ENCODE measurements at places on chromosomes 1 and 21.

DNA sequence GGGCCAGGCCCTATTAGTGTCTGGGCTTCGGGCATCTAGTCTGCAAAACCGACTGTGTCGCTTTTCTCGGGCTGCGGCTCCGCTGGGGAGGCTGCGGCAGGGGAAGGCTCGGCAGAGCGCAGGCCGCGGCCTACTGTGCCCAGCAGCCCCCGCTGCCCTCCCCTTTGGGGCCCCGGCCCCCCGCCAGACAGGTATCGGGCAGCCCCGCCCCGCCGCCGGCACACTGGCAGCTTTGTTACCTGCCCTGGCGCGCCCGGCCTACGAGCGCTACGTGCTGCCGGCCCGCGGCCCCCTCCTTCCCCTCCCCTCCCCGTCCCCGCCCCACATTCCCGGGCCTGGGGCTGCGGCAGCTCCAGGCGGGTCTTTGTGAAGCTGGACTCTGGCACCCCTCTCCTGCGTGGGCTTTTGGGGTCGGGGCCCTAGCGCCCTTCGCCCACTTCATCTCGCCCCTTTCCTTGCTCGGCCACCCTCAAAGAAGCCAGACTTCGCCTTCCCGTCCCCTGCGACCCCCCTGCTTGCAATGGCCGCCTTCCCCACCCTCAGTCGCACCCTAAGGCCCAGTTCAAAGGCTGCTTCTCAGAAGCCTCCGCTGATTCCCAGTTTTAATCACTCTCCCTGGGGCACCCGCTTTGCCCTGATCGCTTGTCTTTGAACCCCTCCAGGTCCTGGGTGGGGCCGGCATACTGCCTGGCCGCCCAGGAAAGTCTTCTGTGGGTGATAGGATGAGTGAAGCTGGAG lies 48.9 kb upstream of the SLC2A1 start:
- DNase-seq: no peak

DNA sequence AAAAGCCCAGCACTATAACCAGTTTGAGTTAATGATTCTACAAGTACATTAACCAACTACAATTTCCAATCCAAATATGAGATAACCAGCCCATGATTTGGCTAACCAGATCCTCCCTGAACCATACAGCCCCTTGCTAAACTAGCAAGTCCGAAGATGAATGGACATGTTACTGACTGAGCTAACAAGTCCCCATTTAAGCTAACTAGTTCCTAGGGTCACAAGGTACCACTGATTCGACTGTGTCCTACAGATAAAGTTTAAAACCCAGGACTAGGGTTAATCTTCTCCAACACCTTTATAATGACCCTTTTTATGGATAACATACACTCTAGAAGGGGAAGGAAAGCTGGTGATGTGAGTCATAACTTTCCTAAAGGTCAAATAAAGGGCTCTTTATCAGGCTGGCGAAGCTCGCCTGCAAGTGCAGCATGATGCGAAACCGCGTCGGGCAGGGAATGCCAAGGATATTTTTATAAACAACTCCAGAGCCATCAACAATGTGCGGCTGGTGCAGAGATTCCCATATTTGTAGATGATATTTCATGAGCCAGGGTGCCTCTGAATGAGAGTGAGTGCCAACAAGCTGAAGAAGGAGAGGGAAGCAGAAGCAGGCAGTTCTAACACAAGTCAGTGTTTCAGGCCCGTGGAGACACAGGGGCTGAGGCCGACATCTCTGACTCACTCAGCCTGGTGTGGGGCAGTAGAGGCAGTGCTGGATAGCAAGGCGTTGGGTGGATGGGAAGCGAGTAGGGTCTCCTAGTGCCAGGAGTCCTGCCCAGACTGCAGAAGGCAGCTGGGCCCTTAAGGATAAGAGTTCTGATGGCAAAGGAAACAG lies 75.6 kb upstream of the ROR1 start:
- DNase-seq: no peak

GRCh38 chr1:206112600-206113301 lies 4.4 kb downstream of the AVPR1B start:
- DNase-seq: no peak

DNA sequence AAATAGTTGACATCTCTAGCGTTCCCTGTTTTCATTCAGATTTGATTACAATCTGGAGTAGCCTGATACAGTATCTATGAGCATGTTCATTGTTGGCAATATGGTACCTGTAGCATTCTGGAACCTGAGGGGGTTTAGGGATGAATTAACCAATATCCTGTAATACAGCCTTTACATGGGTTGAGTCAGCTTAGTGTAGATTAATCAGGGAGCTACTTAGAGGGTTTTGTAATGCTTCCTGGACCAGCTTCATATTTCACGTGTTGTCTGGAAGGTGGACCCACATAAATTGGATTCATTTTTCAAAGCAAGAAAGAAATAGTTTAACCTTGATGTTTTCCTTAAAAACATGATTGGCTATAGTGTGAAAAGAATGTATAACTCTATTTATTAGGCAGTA lies 3.6 kb downstream of the OTUD3 start:
- no peak for DNase-seq

GRCh38 chr1:110555807-110556470 lies 37.0 kb upstream of the KCNA10 start:
- no peak for DNase-seq

GRCh38 chr1:218916720-218917119 lies 257.0 kb upstream of the LYPLAL1 start:
- no peak for DNase-seq

GRCh38 chr1:40435876-40436275 lies 14.4 kb upstream of the ZFP69B start:
- no peak for DNase-seq

GRCh38 chr1:2330035-2330434 lies 61.3 kb downstream of the MORN1 start:
- no peak for DNase-seq

- DNase-seq: peak; percentile 13
Measured at GRCh38 chr1:211643324-211644212, 31.9 kb downstream of the NEK2 start.

DNA sequence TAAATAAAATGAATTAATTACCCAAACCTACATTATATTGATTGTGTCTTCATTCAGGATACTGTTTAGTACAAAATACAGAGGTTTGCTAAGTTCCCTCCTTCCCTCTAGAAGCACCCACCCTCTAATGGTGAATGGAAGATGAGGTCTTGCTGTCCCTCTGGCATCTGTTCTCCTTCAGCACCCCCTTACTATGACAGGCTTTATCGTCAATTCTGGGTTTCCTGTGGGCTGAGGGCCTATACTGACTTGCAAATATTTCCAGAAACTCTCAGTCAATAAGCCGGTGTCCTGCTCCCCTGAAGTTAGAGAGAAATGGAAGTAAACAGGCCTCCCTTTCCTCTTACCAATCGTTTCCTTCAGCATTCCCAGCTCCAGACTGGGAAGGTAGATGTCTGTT lies 13.2 kb downstream of the LAX1 start:
- no peak for DNase-seq

DNA sequence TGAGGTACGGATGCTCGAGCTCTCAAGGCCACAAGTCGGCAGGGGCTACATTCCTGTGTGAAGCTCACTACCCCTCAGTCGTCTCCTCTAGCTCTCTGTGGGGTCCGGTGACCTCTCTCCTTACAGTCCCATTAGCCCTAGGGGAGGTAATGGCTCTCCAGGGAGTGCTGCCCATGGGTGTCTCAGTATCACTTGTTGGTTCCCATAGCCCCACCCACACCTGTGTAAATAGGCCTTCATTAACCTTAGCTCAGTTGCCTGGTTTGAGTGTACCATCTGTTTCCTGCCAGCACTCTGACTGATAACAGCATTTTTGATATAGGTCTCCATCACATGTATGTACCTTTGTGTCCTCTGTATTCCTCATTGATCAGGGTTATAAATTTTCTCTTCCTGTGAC lies 133.2 kb upstream of the KCNJ15 start:
- no peak for DNase-seq

DNA sequence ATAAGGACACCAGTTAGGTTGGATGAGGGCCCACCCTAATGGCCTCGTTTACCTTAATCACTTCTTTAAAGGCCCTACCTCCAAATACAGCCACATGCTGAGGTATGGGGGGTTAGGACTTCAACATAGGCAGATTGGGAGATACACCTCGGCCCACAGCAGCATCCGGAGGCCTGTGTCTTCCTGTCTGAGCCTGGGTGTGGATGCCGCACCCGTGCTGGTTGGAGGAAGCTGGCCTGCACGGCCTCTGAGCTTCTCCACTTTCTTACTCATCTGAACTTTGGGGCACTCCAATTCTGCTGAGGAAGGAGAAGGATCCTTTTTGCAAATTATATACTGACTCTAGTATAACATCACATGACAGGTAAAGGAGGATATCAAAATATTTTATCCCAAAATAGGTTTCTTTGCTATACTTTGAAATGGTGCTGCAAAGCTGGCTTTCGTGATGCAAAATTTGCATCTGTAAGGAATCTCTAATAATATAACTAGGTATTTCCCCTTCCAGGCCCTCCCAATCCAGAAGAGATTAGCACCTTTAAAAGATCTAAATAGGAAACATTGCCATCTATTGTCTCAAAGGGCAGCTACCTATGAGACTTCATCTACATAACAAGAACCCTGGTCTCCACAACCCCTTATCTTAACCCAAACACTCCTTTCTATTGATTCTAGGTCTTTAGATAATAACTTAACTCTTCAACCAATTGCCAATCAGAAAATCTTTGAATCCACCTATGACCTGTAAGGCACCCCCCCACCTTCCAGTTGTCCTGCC lies 247.6 kb downstream of the KCNJ6 start:
- DNase-seq: no peak

DNA sequence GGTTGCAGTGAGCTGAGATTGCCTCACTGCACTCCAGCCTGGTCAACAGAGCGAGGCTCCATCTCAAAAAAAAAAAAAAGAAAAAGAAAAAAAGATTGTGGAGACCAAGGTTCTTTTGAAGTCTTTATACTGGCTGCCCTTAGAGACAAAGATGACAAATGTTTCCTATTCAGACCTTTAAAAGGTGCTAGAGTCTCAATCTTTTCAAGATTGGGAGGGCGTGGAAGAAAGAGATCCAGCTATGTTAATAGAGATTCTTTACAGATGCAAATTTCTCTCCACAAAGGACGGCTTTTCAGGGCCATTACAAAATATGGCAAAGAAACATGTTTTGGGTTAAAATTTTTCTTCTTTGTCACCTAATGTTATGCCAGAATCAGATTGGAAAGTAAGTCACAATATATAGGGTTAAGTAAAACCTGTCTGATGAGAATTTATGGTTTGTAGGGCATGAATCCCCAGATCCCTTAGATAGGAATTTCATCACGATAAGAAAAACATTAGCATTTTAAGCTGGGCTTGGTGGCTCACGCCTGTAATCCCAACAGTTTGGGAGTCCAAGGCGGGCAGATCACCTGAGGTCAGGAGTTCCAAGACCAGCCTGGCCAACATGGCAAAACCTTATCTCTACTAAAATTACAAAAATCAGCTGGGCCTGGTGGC lies 13.0 kb upstream of the MORC3 start:
- DNase-seq: no peak
